ENCODE measurements at places on chromosomes 7 and 10.

DNA sequence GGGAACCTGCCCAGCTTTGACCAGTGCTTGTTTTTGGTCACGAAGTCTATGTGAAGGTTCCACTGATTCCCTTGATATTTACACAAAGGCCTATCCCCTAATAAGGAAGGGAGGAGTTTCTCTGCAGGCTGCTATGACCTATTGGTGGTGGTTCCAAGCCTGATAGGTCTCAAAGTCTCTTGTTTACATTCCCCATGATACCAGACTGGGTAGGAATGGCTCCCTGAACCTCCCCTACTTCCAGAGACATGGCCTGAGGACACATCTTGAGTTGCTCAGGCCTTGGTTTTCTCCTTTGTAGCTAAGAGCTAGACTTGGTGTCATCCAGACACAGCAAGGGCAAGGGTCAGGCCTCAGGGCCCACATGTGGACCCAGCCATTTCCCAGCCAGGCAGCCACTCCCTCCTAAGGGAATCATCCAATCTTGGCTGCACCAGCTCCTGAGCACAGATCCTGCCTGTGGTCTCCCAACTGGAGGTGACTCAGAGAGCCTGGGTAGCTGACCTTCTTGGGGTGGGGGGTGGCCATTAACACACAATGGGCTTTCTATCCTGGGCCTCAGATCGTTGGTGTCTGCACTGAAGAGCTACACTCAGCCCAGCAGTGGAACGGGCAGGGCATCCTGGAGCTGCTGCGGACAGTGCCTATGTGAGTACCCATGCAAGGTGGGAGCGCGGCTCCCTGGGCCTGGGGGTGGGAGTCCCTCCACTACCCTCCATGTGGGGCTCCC, 51.0 kb upstream of the TRIM8 start:
- DNase-seq: no peak

DNA sequence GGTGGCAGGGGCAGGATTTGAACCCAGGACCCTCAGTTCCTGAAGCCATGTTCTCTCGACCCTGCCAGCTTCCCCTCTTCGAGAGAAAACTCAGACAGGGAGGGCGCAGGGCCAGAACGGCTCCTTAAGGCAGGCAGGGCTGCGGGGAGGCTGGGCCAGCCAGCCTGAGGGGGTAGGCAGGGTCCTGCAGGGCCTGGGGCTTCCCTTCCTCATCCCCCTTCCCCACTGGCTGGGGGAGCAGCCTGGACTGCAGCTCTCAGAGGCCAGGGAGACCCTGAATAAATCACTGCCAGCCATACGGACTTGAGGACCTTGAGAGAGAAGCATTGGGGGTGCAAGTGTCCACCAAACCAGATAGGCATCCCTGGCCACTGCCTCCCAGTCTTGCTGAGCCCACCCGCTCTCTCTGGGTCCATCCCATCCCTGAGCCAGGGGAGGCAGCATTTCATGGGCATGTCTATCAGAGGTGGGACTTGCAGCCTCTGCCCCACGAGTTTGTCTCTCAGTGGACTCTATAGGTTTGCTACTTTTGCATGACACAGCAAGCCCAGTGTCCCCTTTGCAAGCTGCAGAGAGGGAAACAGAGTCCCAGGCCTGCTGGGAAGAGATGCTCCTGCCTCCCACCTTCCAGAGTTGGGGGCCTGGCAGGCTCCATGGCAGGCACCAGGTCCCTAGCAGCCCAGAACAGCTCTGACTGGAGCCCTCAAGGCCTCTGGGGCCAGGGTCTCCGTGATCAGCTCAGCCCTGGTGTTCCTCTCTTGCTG, 70.9 kb downstream of the MYL10 start:
- DNase-seq: no peak

- no peak for DNase-seq
Measured at GRCh38 chr7:55140941-55141278, 122.1 kb downstream of the EGFR start.

DNA sequence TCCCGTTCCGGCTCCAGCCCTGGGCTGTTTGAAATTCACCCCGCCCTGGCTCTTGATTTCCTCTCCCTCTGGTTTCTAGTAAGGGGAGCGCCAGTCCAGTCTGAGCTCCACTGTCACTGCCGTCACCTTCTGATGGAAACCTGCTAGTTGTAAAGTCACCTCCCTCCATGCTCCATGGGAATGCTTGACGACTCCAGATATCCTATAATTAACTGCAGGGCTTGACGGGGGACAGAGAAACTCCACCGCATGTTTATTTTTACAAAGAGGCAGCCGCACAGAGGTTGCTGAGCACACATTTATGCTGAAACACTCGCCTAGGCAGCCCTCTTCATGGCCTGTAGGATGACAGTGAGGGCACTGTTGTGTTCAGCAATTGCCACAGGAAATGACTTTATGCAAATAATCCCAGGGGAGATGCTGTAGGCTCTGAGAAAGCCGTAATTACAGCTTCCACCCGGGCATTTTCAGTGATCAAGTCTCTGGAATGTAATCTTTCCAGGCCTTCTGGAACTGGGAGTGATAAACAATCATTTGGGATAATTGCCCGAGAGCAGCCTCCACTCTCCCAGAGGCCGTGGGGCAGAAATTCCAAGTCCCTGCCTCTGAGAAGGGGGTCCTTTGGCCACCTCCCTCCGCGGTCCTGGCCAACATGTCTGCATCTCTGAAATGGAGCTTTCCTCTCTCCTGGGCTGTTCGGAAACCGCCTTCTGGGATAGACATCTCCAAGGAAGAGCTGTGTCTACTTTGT, 300.5 kb downstream of the KLF6 start:
- DNase-seq: no peak

DNA sequence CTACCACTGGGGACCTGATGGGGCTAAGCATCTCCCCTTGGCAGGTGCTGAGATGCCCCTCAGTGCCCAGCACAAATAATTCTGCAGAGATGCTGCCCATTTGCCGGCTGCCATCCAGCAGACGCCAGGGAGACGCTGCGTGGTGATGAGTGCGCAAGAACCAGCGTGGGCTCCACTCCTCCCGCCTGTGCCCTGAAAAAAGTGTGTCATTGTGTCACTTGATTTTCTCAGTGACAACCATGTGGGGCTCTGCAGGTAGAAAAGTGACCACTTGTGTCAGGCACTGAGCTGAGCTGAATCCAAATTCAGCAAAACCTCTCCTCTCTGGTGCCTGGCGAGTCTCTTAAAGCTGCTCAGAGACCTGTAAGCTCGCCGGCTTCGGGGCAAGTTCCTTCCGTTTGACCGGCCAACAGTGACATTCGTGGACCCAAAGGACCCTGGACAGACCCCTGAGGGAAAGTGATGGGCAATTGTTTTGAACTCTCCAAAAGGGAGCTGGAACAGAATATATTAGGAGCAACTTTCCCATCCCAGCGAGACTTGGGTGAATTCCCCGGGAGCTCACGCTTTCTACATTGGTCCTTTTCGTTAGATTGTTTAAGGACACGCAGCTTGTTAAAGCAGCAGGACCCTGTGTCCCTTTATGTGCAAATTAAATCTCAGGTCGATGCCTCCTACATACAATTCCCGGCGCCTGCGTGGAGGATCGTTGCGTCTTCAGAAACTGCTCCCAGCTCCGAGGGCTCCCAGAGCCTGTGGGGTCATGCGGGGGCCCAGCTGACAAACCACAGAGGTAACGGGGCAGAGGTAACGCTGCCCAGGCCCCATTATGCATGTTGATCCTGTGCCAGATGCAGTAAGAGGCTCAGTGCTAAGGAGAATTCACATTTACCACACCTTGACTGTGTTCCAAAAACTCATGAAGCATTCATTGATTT, 332.7 kb downstream of the ADARB2 start:
- no peak for DNase-seq

GRCh38 chr10:120841522-120842189, 9.5 kb upstream of the WDR11 start:
- DNase-seq: no peak

GRCh38 chr10:80582286-80582960, 44.7 kb downstream of the SH2D4B start:
- no peak for DNase-seq

DNA sequence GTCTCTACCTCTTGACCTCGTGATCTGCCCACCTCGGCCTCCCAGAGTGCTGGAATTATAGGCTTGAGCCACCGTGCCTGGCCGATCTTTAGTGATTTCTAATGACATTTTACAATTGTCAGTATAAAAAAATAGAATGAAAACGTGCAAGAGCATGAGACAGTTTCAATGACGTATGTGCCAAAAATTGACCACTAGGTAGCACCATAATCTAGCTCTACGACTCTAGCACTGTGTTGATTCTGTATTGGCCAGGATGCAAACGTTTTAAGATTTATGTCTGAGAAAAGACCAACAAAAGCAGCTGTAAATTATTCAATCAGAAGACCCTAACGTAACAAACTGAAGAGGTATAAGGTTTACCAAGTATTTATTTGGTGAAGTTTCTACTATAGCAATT, 25.4 kb upstream of the EXOC6 start:
- no peak for DNase-seq

- DNase-seq: peak; percentile 49
Measured at GRCh38 chr10:21526188-21526859, 842 bp upstream of the SKIDA1 start.

GRCh38 chr10:15775513-15775912, 55.8 kb upstream of the ITGA8 start:
- no peak for DNase-seq

DNA sequence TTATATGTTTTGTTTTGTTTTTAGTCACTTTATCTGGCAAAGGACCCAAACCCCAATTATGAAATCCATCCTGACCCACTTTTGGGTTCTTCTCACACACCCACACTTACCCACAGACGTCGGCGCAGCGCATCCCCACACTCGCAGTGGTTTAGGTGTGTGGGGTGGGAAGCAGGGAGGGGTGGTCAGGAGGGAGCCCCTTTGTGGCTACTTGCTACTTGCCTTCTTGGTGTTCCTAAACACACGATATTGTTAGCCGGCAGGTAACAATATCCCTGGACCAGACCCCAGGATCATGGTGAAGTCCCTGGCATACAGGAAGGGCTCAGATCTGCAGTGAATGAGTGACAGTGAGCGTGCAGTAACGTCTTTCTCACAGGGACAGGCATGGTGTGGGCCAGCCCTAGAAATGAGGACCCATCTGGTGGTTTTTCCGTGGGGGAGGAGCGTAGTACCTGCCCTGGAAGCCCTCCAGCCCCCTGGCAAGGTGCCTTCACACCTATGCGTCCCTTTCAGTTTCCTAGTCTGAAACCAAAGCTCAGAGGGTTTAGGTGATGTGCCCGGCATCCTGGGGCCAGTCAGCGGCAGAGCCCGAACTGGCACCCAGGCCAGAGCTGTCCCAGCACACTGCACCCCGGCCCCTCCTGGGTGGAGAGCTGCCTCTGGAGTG, 4.4 kb downstream of the SPOCK2 start:
- DNase-seq: no peak

DNA sequence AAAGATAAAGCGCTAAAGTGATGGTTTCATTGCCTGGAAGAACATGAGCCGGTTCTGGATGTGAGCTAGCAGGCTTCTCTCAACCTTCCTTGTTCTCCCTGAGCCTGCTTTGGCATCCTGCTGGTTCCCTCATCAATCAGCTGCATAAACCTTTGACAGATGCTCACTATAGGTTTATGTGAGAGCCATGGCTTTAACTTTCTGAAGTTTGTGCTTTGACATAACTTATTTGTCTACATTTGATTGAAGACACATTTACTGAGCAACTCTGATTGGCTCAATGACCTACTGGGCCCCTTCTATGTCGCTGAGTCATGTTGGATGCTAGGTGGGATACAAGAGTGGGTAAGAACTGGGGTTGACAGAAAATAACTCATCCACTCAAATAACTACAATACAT, 192.0 kb downstream of the ADAM12 start:
- DNase-seq: no peak

DNA sequence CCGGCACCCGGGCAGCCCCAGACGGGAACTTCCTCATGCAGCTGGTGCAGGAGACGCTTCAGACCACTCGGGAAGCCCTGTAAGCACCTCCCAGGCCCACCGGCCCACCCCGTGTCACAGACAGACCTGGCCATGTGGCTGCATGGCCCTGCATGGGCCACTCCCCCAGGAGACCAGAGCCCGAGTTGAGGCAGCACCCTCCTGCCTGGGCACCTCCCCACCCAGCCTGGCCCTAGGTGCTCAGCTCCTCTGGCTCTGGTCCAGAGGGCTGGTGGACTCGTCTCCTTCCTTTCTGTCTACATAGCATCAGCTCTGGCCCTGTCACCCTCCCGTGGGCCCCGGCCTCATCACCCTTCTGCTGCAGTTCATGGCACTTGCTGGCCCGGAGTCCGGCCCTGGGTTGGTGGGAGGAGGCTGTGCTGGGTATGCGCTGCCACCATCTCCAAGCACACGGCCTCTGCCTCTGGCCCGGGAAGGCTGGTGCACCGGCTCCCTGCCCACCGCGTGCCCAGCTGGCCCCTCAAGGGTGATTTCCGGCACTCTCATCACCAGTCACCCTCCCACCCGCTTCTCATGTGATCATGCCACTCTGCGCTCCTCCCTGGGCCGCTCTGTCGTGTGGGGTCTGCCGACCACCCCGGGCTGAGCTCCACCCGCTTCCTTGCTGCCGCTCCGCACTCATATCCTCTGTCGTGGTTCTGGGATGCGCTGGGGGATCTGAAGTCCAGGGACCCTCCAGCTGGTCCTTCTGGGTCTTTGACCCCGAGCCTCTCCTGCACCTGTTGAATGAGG, 53.1 kb upstream of the DPYSL4 start:
- DNase-seq: no peak

DNA sequence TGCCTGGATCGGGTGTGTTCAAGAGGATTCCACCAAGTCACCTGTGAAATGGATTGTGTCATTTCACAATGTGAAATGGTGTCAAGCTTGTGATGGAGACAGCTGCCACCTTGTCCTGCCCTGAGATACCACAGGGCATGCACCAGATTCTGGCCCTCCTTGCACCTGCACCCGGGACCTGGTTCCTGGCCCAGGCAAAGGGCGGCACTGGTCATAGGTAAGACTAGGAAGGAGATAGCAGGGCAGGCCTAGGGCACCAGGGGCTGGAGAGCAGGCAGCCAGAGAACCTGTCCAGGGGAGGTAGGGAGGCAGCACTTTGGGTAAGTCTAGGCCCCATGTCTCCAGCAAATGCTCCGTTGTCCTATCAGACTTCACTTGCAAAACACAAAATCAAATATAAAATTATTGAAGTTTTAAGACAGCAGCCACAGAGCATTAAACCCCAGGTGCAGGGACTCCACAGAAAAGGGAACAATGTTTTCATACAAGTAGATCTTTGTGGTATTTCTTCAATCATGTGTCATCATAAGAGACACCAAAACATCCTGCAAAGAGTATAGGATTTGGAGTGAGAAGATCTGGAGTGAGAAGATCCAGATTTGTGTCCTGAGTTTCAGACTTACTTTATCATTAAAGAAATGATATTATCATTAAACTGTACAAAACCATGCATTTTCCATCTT, 22.7 kb upstream of the ZNF800 start:
- DNase-seq: no peak

DNA sequence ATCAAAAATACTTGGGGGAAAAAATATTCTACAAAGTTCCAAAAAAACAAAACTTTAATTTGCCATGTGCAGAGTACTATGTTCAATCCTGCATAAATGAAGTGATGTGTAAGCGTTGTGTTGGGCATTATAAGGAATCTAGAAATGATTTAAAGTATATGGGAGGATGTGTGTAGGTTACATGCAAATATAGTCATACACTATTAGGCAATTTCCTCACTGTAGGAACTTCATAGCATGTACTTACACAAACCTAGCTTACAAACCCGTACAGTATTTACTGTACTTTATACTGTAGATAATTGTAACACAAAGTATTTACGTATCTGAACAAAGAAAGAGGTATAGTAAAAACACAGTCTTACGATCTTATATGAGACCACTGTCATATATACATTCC, 72.3 kb downstream of the NRBF2 start:
- DNase-seq: no peak
